ENCODE measurements at places on chromosomes 7 and 10.

- DNase-seq = no peak
Observed at GRCh38 chr7:33774762-33775523, 130.4 kb upstream of the BMPER start.

- no peak for DNase-seq
Observed at GRCh38 chr7:85520175-85520574, 333.3 kb upstream of the SEMA3D start.

GRCh38 chr7:23357190-23358093 is 58.3 kb downstream of the MALSU1 start:
- DNase-seq = no peak

DNA sequence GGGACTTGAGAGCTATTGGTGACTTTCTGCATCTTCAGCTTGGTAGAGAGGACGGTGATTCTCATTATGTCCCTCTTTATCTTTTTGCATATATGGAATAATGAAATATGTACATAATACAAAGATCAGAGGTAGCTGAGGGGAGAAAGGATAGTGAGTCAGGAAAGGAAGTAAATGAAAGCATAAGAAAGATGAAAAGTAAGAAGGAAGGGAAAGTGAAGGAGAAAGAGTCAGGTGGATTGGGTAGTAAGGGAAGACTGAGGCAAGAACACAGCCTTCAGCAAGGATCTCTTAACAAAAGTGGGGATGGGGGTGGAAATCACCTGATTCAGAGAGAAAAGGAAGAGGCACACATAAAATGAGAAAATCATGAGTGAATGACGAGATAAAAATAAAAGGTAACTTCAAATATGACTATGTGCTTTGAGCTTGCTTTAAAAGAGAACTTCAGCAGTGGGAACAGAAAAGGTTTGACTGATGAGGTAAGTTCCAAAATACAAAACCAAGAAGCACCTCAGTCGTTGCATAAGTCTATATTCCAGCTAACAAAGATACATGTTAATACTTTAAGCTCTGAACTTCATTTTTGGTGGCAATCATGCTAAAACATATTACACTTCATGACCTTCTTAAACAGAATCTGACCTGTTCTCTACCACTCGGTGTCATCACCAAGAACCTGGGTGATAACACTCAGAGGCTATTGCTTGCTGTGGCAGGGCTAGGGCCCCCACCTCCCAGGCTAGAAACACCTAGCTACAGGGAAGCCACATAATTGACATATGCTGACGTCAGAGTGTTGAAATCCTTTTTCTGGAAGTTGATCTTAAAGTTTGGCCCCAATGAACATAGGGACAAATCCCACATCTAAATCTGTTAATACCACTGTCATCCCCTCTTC is 32.9 kb downstream of the NRCAM start:
- no peak for DNase-seq

GRCh38 chr10:81696609-81697388 is 178.2 kb upstream of the NRG3 start:
- no peak for DNase-seq

Measured in stimulated activated CD8-positive, alpha-beta memory T cell treated with anti-CD3 and anti-CD28 coated beads, Interleukin-2, amount 100 ng/mL, for 1 hour (primary cell).